ENCODE measurements at places on chromosomes 4 and X. TPM values are rescaled to one million over a fixed set of nuclear protein-coding genes. Genes with fewer than 3 reads are reported as not detected.

NKAP gene
- total RNA-seq: 9.8 TPM

IL13RA2 gene
- not detected for total RNA-seq

TMEM164 gene
- total RNA-seq: 12.7 TPM

CFI gene
- not detected for total RNA-seq

GPR173 gene
- 8.5 TPM for total RNA-seq

CUL4B gene
- 41.5 TPM for total RNA-seq

NLGN3 gene
- 0.87 TPM for total RNA-seq

CFP gene
- total RNA-seq: 0.60 TPM

MAGEA10 gene
- not detected for total RNA-seq

ABLIM2 gene
- 0.64 TPM for total RNA-seq

KLB gene
- not detected for total RNA-seq

SHROOM3 gene
- total RNA-seq: 29.2 TPM

TCP11X2 gene
- total RNA-seq: not detected

CSAG3 gene
- not detected for total RNA-seq

SLITRK2 gene
- not detected for total RNA-seq

IL1RAPL1 gene
- total RNA-seq: not detected

CHRDL1 gene
- 1.2 TPM for total RNA-seq

IRS4 gene
- not detected for total RNA-seq

SHISA3 gene
- total RNA-seq: not detected

GLOD5 gene
- not detected for total RNA-seq

CFAP99 gene
- not detected for total RNA-seq

GLRA3 gene
- total RNA-seq: not detected

MTNR1A gene
- 0.44 TPM for total RNA-seq

FRMPD3 gene
- not detected for total RNA-seq

NAA11 gene
- not detected for total RNA-seq

CLDN34 gene
- not detected for total RNA-seq

Data from chondrocyte (in vitro differentiated cells).